ENCODE measurements at places on chromosomes 16 and 17.

DNA sequence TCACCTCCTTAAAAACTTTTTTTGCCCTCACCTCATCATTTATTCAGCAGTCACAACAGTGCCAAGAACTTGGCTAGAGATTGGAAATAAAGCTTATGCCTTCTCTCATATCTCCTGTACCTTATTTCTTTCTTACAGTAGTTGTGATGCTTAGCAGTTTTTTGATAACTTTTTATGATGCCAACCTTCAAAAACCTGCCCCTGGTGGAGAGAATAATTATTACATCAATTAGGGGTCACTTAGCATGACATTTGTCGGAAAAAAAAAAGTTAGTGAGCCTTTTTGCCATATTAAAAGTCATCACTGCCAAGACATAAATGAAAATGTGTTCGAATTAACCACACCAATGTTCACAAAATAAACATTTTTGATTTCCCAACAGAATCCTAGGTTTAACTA, 296.6 kb downstream of the WWOX start:
- no peak for DNase-seq

GRCh38 chr17:63699638-63700527, at the start of gene LIMD2:
TSS of gene LIMD2 (minus strand) at chr17:63700125. CDS start at chr17:63699298, 827 bp downstream.
- DNase-seq = no peak

- DNase-seq = no peak
Observed at GRCh38 chr17:73814075-73814474, 169.8 kb upstream of the SDK2 start.

GRCh38 chr17:64406321-64407200, 15.9 kb upstream of the PECAM1 start:
- DNase-seq = peak; percentile 9

GRCh38 chr16:76387994-76388393, 110.8 kb downstream of the CNTNAP4 start:
- DNase-seq = no peak

DNA sequence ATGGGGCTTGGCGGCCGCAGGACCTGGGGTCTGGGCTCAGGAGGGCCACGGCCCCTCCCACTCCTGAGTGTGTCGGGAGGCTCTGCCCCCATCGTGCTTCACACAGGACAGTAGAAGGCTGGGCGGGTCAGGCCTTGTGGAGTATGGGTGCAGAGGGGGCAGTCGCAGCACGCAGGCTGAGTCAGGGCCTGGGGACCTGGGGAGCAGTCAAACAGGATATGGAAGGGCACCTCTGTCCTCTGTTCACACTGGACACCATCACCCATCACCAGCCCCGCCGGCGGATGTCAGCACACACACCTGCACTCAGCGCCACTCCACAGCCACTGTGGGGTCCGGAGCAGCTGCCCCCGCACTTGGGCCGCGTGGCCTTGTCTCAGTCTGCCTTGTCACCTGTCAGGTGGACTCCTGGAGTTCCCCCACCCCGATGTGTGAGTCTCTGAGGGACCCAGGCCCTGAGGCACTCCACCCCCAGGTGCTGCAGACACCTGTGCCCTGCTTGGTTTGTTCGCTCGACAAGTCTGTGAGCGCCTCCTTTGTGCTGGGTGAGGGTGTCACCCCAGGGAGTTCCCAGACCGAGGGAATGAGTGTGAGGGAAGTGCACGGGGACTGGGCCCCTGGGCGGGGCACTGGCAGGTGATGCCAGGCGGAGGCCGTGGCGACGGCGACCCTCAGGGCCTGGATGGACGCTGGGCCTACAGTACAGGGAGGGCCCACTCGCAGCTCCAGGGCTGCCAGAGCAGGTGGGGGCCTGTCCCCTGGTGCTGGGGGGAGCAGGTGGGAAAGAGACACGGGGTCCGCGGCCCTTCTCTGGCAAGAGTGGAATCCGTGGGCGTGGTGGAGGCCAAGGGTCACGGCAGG, 31.7 kb downstream of the ZFPM1 start:
- no peak for DNase-seq

GRCh38 chr16:8380311-8380710, 210.0 kb downstream of the TMEM114 start:
- DNase-seq = no peak

DNA sequence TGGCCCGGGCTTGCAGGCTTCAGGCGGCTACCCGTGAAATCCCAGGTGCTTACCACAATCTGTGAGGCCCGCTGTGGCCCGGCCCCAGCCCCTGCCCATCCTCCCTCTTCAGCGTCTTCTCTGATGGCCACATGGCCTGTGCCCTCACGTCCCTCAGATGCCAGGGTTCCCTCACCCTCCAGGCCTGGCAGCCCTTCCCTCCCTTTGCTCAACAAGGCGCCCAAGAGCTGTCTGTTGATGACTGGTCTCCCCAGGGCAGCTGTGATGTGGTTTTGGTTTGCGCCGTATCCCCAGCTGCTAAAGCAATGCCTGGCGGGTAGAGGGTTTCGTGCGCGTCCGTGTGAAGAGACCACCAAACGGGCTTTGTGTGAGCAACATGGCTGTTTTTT, 35.1 kb downstream of the PMM2 start:
- DNase-seq = no peak

DNA sequence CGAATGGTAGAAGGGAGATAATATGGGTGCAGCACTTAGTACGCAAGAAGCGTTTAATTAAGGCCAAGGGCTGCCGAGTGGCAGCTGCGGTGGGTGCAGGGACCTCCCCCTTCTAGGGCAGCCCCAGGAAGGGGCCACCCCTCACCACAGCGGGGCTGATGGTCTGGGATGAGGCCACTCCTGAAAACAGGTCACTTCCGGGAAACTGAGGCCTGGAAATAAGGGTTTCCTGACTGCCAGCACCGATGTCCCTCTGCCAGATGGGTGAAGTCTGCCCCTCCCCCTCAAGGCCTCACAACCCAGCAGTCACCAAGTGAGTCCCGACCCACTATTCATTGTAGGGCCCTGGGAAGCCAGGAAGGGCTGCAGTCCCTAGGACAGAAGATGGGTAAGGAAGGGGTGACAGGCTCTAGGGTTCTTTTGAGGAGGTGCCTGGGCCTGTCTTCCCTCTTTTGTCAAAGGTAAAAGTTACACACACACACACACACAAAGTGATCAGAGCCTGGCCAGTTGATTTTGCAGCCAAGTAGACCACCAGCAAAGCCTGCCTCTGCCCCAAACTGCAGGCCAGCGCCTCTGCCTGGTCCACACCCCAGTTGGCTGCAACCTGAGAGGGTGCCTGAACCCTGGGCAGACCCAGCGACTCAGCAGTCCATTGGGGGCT, 12.5 kb downstream of the SREBF1 start:
- DNase-seq = no peak

DNA sequence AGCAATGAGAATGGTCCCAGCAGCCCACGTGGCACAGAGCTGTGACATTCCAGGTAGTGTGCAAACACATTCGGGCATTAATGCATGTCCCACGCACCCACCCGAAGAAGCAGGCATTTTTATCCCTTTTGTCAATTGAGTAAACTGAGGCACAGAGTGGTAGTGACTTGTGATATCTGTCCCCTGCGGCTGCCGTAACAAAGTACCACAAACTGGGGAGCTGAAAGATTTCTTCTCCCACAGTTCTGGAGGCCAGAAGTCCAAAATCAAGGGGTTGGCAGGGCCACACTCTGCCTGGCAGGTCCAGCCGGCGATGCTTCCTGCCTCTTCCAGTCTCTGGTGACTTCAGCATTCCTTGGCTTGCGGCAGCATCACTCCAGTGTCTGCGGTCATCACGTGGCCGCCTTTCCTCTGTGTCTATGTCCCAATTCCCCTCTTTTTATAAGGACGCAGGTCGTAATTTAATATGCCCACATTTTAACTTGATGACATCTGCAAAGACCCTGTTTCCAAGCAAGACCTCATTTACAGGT, 221.9 kb upstream of the GSE1 start:
- no peak for DNase-seq

- no peak for DNase-seq
Observed at GRCh38 chr16:6932871-6933385, 399.7 kb upstream of the RBFOX1 start.

- no peak for DNase-seq
Observed at GRCh38 chr17:82118168-82118814, 20.3 kb upstream of the FASN start.
